ENCODE measurements at places on chromosomes 3 and 15.

- DNase-seq: peak; percentile 60
Measured at GRCh38 chr3:50674349-50675178, at the start of gene DOCK3. Gene DOCK3 (plus strand): TSS chr3:50674927. CDS start chr3:50675264, 337 bp downstream.

- no peak for DNase-seq
Measured at GRCh38 chr3:62601238-62602070, 228.1 kb upstream of the FEZF2 start.

- DNase-seq: no peak
Measured at GRCh38 chr3:99365396-99365795, 273.0 kb upstream of the COL8A1 start.

- no peak for DNase-seq
Measured at GRCh38 chr3:184814214-184814613, 2.2 kb downstream of the VPS8 start.

GRCh38 chr3:146223401-146224373 lies 27.2 kb downstream of the PLSCR4 start:
- DNase-seq: no peak

- no peak for DNase-seq
Measured at GRCh38 chr3:106825962-106826605, 551.2 kb upstream of the CCDC54 start.

DNA sequence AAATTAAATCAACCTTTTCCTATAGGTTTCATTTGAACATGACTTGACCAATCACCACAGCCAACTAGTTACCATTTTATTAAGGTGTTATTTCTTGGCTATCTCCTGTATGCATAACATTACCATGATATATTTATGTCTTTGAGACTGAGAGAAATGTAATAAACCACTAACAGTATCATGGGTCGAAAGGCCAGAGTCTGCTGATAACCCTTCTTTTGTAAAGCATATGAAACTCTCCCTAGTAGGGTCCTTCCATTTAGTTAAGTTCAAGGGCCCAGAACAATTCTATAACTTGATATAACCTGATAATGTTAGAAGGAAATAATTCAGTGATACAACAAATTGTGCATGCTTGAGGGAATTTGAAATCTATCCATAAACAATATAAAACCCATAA lies 14.3 kb upstream of the DPH6 start:
- DNase-seq: no peak

DNA sequence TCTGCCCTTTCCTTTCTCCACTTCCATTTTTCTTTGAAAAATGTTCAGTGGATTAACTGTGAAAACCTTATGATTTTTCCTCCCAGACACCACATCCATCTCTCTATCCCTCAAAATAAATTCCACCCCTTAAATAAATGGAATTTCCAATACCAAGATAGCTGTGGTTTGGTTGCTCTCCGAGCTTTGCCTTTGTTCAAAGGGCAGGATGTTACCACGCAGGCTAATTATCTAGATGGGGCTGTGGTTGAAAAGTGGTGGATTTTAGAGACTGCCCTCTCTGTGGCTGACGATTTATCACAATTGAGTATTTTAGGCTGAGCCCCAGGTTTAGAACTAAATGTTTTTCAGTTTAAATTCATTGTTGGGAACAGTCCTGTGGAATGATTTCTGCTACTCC lies 36.9 kb upstream of the CMSS1 start:
- no peak for DNase-seq

Data from SHP77 (cell line).